ENCODE measurements at places on chromosomes 6 and 20.

- no peak for DNase-seq
These were observed 56.1 kb downstream of the DLGAP4 start for GRCh38 chr20:36362261-36362660.

DNA sequence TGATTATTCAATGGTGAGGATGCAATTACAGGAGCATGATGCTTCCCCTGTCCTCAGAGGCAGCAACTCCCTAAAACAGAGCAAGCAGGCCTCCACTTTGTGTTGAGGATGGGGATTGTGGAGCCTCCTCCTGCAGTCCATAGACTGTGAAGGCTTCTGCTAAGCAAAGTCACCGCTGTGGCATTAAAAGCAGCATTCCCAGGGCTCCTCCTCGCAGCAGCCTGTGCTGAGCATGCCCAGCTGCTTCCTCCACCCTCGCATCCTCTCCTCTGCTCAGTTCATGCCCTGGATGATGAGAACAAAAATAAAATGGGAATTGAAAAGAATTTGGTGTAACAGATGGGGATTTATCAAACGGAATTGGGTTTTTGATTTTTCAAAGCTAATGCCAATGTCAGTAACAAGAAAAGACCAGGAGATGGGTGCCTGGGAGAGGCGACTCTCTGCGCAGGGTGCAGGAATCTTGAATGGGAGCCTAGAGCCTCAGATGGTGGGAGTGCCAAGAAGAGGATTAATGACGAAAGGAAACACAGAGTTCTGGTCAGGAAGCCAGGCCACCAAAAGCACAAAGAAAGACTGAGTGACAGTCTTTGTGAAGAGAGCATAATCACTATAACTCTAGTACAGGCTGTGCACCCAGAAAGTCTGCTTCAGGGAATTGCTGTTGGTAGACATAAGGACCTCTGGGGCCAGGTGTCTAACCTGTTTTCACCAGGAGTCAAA, 347.6 kb downstream of the TPBG start:
- no peak for DNase-seq

DNA sequence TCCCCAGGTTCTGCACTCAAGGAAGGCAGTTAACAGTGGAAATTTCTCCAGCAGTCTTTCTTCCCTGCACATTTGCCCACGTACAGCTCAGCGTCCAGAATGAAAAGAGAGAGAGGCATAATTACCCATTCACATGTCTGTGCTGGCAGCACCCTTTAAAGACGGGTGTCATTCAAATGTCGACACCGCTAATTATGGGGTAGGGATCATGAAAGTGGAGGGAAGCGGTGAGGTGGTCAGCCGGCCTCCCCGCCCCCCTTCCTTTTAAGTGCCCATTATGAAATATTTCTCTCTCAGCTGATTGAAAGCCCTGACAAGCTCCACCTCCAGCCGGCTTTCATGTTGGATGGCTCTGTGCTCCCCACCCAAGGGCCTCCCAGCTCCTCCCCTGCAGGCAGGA, 246.1 kb downstream of the BMP7 start:
- DNase-seq = no peak

DNA sequence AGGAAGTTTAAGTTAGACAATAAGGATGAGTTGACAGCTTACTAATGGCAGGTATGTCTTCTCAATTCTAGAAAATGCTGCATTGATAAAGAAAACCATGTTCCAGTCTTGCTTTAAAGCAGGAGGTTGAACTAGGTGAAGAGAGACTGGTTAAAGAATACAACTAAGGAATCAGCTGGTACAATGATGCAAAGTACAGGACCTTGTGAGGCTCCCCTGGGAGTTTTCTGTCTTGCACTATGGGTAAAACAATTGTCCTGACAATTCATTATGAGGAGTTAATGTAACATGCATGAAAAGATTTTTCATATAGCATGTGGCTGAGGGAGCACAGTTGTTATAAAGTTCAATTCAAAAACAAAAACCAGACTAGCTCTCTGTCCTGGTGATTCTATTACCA, 157.2 kb downstream of the BMP2 start:
- no peak for DNase-seq

GRCh38 chr6:154337406-154338005, 19.1 kb downstream of the IPCEF1 start:
- DNase-seq = no peak

DNA sequence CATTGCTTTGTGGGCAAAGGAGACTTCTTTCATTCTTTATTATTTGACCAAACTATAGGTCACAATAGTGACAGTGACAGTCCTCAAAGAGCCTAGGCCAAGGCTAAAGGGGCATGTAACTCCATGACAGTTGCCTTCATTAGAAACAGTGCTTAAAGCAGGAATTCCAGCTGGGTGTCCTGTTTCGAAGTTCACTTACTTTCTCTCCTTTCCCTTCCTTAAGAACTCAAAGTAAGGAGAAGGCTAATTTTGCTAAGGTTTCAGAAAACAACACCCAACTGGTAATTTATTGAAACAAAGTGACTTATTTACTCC, 48.1 kb upstream of the HEY2 start:
- no peak for DNase-seq

DNA sequence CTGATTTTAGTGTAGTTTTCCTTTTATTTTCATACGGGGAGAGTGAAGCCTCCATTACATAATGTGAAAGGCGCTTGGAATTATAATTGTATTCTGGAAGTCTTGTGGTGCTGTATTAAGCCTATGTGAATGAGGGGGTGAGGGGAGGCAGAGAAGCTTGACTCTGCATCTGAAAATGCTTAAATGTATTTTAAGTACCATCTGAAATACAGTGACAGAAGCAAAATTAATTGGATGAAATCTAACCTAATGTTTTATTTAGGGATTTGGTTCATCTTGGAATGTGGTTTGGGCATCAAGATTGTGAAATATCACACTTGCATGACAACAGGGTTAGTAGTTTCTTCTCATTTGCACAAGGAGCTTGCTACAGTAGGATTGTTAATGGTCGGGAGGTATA, 41.2 kb downstream of the TMEM200A start:
- DNase-seq = no peak

GRCh38 chr6:139323511-139324300, 31.9 kb upstream of the TXLNB start:
- no peak for DNase-seq

DNA sequence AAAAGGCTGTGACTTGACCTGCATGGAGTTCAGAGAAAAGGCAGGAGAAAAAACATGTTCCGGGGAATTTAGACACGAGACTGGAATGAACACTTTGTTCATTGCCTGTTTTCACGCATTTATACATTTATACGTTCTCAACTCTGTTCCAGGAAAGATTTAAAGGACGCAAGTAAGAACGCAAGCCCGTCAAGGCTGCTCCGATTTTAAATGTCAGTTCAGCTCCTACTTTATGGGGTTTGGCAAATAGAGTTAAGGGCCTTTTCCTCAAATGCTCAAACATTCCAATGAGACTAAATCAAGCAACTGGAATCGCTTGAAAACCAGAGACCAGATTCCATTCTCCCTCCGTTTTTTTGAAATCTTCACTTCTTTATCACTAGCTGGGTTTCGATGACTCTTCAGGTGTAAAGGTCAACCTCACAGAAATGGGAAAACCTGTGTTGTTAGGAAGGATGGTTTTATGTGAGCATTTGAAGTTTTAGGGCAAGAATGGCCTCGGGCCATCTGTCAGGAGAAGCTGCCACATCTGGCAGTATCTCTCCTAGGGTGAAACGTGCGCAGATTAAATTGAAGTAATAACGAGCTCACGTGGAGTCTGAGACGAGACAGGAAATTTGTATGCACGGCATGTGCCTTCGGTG, 24.9 kb downstream of the TTLL2 start:
- no peak for DNase-seq

- no peak for DNase-seq
These were observed 104.2 kb downstream of the HAO1 start for GRCh38 chr20:7836076-7836475.

DNA sequence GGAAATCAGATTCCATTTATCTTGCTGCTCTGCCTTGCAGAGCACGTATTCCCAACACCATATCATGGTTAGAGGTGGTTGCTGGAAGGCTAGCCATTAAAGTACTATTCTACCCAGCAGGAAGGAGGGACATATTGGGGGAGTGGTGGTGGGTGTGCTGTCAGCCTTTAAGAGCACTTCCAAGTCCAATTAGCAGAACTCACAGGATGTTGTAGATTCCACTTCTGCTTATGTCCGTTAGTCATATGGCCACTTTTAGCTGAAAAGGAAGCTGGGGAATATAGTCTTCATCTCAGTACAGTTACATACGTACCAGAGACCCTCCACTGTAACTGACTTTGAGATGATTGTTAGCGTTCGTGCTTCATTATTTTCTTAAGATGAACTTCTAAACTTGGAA, 94.4 kb downstream of the SAMD3 start:
- no peak for DNase-seq

DNA sequence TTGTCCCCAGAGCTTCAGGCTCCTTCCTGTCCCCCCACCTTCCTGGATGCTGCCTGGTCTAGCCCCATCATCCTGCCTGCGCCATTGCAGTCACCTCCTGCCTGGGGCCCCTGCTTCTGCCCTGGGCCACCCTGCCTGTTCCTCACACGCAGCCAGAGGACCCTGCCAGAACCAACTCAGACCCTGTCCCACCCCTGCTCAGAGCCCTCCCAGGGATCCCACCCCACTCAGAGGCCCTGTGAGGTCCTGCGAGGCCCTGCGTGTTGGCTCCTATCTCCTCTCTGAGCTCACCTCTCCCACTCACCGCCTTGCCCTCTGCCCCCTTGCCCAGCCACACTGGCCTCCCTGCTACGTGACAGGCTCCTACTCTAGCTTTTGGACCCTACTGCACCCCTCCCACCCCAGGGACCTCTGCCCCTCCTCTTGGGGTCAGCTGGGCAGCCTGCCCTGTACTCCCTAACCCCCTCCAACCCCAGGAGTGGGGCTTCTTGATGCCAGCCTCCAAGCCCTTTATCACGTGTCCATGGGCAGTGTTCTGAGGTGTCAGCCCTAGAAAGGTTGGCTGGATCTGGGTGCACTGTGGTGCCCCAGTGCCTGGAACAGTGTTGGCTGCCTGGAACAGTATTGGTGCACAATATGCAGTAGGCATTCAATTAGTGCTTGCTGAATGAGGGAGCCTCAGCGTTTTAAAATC, 68.3 kb downstream of the CEBPB start:
- DNase-seq = no peak

GRCh38 chr6:6987749-6988148, 120.0 kb upstream of the RREB1 start:
- no peak for DNase-seq

- no peak for DNase-seq
These were observed 13.5 kb upstream of the NT5E start for GRCh38 chr6:85436411-85436810.

GRCh38 chr6:53309901-53310300, 38.8 kb downstream of the ELOVL5 start:
- DNase-seq = no peak

GRCh38 chr20:46798430-46798829, 89.0 kb downstream of the SLC2A10 start:
- DNase-seq = no peak

DNA sequence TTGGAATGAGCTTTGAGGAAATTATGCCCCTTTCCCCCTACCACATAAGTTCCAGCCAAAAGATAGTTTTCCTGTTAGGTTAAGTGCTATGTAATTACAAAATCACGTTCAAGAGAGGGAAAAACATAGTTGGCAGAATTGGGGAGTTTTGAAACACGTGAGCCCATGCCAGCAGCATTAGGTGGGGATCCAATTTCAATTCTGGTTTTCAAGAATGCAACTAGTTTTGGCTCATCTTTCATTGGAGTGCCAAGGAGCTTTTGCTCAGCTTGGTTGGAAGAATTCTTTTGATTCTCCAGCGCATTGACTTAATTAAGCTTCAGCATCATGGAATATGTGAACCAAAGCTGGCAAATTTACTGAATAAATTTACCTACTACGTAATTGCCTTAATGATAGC, 95.9 kb downstream of the SAMD5 start:
- no peak for DNase-seq

DNA sequence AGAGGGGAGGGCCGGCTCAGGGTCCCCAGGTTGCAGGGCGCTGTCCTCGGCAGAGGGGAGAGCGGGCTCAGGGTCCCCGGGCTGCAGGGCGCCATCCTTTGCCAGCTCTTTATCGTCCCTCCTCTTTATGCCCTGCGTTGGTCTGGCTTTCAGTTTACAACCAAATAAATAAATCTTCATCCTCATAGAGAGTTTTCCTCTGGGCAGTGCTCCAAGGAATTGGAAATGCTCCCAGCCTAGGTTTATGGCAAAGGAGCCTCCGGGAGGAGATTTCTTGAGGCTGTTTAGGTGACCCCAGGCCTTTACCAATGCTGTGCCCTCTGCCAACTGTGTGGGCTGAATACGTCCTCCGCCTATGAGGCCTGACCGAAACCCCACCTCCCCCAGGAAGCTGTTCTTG, 60.2 kb downstream of the CHMP4B start:
- DNase-seq = no peak

DNA sequence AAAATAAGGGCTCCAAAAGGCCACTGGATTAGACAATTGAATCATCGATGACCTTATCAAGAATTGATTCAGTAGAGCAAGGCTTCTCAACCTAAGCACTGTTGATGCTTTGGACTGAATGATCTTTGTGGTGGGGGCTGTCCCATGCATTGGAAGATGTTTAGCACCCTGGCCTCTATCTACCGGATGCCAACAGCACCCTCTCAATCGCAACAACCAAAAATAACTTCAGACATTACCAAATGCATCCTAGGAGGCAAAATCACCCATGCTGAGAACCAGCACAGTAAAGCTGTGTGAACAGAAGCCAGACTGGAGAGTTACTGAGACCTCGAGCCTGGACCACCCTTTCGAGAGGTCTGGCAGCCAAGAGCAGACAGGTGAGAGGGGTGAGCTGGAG, 67.5 kb downstream of the TBC1D7 start:
- peak; percentile 55 for DNase-seq

- peak; percentile 28 for DNase-seq
These were observed 32.3 kb downstream of the TULP4 start for GRCh38 chr6:158344534-158344933.

- no peak for DNase-seq
These were observed 152.0 kb downstream of the PTPRK start for GRCh38 chr6:128368213-128368944.

- no peak for DNase-seq
These were observed 24.2 kb downstream of the ANKEF1 start for GRCh38 chr20:10059006-10059405.

DNA sequence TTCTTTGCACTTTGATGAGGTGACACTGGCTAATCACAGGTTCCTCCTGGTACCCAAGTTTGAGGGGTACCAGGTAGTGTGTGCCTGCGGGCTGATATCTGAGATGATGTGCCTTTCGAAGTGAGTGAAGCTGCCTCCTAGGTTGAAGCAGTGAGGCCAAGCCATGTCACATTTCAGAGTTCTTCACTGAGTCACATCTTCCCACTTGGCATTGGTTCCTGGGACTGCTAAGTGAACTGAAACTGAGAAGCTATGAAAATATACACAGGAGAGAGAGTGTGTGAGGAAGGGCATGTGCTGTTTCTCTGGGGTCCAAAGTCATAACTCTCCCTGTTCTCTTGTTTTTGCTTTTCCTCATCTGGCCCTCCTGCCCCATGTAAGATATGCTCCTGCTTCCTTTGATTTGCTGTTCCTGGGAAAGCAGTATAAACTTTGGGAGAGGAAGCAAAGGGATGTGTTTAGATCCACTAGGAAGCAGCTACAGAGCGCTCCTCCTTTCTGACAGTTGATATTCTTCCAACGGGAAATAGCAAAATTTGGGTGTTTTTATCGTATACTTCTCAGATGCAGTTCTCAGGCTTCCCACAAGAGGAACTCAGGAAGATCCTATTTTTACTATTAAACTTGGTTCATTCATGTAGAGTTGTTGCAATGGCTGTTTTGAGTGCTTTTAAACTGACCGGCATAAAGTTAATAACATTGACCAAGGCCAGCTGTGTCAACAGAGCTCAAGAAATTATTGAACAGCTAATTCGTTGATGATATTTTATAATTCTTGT, 153.7 kb downstream of the MOXD1 start:
- DNase-seq = no peak

All from GM12878 (cell line).